ENCODE measurements at places on chromosomes 2 and 18.

DNA sequence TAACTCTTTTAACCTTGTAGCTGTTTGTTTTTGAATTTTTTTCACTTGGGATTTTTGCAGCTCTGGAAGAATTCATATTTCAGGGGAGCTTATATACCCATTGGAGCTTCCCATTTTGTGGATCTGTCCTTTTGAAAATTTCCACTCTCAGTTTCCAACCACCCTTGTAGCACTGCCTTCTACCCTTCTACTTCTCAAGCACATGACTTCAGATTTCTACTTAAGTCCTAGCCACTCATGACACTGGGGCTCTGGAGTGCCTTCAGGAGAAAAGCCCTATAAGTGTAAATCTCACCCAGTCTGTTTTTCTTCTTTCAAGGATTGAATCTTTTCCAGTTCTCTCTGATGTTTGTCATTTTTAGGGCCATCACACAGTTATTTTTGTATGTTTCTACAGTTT is 283.7 kb upstream of the KCNH7 start:
- no peak for DNase-seq

DNA sequence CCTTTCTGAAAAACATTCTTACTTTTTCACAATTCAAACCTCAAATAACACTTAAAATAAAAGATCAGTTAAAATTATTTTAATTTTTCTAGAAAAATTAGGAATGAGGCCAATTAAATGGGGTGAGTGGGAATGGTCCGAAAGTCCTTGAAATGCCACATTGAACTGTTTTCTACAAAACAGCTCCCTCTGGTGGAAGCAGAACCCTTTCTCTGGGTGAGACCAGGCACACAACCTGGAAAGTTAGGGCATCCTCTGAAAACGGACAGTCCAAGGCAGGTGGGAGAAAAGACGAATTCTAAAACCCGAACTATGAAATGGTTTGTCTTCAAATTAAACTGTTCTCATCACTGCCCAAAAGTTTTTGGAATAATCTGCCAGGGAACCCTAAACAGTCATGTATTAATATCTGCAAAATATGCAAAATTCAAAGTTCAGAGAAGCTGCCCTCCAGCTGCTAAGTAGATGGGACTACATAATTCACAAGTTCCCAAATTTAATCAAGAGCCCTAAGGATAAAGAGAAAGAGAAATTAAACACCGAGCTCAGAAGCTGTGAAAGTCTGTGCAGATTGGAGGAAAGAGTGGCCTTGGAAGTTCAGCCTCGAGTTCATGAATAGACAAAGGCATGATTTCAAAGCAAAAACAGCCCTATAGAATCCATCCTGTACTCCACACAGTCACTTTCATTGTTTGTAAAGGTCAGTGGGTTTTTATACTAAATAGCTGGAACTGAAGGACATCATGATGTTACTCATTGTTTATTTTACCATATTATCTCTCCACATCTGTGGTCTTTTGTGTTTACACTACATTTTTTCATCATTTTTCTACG is 108.3 kb downstream of the PIEZO2 start:
- DNase-seq: peak; percentile 18

DNA sequence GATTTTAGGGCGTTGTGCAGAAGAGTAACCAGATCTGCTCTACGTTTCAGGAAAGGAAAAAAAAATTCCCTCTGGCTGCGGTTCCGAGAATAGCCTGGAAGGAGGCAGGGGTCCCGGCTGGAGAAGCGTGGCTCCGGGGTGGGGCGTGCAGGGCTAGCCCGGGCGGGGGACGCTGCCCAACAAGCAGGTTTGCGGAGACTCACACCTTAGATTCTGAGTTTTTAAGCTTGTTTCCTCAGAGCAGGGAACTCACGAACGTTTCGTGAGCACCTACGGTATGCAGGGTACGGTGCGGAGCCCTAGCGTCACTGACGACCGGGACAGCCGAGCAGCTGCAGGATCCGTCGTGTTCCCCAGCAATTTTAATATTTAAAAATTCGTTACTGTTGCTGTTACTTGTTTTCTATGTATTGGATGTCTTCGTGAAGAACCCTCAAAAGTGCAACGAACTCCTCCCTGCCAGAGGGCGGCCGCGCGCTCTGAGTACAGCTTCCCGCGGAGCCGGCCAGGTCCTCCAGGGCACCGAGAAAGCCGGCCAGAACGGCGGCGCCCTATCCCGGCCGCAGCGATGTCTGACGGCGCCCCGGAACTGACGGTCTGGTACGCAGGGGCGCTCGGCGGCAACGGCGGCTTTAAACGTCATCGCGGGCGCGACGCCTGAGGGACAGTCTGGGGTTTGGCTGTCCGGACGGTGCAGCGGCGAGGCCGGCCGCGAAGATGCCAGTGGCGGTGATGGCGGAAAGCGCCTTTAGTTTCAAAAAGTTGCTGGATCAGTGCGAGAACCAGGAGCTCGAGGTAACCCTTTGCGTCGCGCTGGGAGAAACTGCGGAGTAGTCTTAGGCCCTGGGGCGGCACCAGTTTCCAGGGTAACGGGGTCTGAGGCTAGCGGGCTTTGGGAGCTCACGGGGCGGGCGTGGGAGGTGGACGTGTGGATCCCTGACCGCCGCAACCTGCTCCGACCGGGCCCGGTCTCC is at the start of gene COPS8:
Gene COPS8, plus strand, starts transcription at position 642 of the 974 bp plus-strand sequence. Its CDS starts 76 bp downstream, at position 718.
- DNase-seq: peak; percentile 95

- DNase-seq: no peak
Observed at GRCh38 chr2:67572721-67573435, 175.7 kb downstream of the ETAA1 start.

DNA sequence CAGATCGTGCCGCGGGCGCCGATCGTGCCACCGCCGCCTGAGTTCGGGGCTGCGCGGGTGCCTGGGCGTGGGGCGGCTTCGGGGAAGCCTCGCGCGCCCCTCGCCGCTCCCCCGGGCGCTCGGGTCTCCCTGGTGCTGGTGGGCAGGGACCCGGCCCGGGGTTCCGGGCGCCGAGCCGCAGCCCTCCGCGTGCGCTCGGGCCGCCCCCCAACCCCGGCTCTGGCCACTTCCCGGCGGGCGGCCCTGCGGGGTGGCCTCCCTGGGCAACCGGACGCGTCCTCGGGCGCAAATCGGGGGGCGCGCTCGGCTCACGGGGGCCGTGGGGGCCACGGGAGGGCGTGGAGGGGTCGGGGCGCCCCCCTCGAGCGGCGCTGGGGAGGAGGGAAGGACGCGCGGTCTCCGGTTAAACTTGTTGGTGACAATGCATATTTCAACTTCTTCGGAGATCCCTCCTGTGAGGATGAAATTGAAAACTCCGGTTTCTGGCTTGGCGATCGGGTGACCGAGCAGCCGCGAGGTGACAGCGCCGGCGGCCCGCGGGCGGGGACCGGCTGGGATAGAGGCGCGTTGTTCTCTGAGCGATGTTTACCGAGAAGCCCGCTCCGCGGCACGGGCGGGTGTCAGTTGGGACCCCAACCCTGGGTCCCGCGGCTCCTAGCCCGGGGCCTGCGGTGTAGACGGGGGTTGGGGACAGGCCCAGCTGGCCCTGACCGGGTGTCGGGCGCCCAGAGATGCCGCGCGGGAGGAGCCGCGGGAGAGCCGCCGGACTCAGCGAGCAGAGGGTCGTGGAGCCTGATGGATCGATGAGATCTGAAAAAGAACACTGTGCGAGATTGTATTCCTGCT is 676 bp downstream of the SH3BP4 start:
- no peak for DNase-seq

GRCh38 chr2:112881217-112881985 is 29.6 kb upstream of the IL37 start:
- DNase-seq: peak; percentile 49

GRCh38 chr2:223587301-223587700 is 14.9 kb downstream of the SCG2 start:
- DNase-seq: no peak

- DNase-seq: no peak
Observed at GRCh38 chr2:238260883-238261282, 21.0 kb upstream of the HES6 start.

- no peak for DNase-seq
Observed at GRCh38 chr2:61235716-61236115, 73.7 kb downstream of the C2orf74 start.

DNA sequence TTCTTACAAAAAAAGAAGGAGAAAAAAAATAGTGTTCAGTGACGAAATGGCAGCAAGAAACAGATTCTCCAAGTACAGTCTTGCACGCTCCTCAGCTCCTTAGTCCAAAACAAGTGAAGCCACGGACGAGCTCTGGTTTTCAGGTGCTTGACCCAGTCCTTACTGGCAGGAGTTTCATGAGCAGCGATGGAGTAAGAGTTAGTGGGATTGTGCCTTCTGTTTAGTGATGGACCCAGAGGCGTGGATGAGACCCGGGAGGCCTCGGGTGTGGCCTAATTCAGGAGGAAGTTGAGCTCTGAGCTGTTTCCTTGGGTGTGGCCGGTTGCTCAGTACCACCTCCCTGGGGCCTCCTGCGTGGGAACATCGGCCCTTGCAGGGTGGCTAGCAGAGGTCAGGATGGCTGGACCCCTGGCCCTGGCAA is 52.0 kb downstream of the KIF5C start:
- peak; percentile 23 for DNase-seq

- DNase-seq: no peak
Observed at GRCh38 chr18:44119607-44120006, 561.1 kb upstream of the SETBP1 start.

- no peak for DNase-seq
Observed at GRCh38 chr2:197201874-197202273, 108.7 kb downstream of the ANKRD44 start.

- no peak for DNase-seq
Observed at GRCh38 chr2:41464395-41464794, 583.4 kb upstream of the PKDCC start.

- no peak for DNase-seq
Observed at GRCh38 chr2:178756343-178756742, 50.9 kb downstream of the TTN start.

DNA sequence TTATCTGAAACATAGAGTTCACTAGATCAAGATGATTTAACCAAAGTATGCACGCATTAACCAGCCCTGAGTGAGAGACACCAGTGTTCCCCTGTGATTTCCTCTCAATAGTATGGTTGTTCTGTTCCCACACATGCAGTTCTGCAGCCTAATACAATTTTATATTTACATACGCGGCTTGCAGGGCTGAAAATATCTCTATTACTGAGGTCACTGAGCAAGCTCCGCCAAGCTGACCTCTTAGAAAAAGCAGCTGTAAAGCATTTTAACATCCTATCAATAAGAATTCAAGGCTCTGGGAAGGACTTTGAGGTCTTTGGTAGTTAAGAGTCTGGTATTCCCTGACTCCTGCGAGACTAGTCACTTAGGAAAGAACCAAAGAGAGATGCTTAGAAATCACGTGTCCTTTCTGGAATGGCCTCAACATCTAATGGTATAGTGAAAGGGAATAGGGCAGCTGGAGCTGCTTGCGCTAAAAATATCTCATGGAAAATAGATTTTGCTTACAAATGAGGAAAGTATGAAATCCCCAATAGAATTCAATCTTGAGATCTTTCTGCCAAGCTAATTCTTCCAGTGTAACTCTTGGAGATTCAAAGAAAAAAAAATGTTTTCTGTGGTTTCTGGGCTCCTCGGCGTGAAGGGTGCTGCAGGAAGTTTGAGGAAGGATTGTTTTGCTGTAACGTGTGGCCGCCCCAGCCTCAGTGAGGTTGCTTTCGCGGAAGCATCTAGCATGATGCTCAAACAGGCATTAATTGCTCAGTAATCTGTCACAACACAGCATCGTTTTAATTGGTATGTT is 59.2 kb downstream of the DOCK10 start:
- DNase-seq: peak; percentile 31

GRCh38 chr2:8822218-8822617 is 15.2 kb downstream of the KIDINS220 start:
- no peak for DNase-seq

DNA sequence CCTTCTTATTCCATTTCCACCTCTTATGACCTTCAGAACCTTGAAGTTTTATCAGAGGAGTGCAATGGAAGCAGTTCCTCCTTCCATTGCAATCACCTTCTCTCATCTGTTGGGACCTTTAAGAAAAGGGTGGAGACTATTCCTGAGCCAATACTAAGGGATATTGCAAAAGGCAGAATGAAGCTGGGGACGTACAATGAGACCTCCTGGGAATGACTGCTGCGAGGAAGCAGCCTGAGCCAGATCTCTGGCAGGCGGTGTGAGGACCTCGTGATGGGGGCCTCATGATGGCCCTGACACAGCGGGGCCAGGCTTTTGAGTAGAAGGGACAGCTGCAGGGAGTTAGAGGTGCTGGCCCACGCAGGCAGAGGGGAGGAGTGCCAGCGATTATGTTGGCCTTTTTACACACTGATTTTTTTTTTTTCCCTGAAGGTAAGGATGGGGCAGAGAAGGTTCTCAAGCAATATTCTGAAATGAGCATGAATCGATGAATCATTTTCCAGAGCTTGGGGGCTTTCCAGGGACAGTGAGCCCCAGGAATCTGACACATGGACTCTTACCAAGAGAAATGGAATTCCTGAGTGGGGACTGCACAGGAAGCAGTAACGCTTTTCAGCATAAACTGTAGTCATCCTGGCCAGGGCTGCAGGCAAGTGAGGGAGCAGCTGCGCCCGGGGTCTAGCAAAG is 40.0 kb upstream of the LAPTM4A start:
- no peak for DNase-seq

GRCh38 chr2:233854241-233854981 is at the start of gene HJURP:
TSS of gene HJURP (minus strand) at chr2:233854535. CDS start at chr2:233854500, 35 bp downstream.
- peak; percentile 91 for DNase-seq
